ENCODE measurements at places on chromosomes 1 and 21.
A peak's percentile ranks its signal among the peaks of the same experiment; 100 is the strongest.

DNA sequence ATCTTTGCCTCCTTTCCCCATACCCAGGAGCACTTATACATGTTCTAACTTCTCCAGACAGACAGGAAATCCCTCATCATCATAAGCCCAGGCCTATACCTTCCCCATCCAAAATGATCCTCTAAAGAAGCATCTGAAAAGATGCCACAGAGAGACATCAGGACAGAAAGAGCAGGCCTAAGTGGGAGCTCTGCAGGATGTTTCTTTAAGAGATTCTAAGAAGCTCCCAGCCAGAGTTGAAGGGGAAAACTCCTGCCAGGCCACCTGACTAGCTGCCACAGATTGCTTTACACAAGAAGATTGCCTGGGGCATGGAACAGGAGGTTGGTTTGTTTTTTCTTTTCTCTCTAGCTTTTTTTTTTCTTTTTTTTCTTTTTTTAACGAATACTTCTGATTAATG lies 275.8 kb downstream of the VAV3 start:
- H3K4me3 ChIP-seq, result no peak overlapping the region
- H3K27ac ChIP-seq, result no peak overlapping the region
- no peaks in the 10 kb centered on the region for H3K36me3 ChIP-seq
- H3K4me1 ChIP-seq, result no peaks in the 10 kb centered on the region
- no peaks in the 10 kb centered on the region for H3K27me3 ChIP-seq

DNA sequence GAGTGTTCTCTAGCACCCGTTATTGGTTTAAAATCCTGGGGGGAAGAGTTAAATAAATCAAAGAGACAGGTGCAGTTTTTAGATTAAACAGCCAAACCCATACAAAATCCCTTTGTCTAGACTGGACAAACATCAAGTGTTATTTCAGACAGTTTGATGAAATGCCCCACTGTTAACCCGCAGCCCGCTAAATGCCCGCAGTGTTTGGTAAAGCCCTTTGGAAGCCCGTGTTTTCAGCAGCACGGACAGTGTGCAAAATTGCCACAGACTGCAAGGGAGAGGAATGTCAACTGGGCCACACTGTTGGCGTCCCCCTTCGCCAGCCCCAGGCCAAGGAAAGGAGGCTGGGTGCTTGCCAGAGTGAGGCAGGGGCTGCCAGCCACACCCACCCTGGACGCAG lies 26.6 kb downstream of the AJAP1 start:
- H3K36me3 ChIP-seq, result no peaks in the 10 kb centered on the region
- peaks cover 4% of the 10 kb centered on the region for H3K27me3 ChIP-seq
- no peaks in the 10 kb centered on the region for H3K4me1 ChIP-seq
- DNase-seq, result no peak

GRCh38 chr1:56816909-56817308 lies 2.3 kb downstream of the FYB2 start:
- peak overlapping the region; percentile 18 for H3K4me3 ChIP-seq
- H3K36me3 ChIP-seq, result no peaks in the 10 kb centered on the region
- no peak overlapping the region for H3K27ac ChIP-seq
- DNase-seq, result no peak
- H3K27me3 ChIP-seq, result no peaks in the 10 kb centered on the region

- H3K36me3 ChIP-seq, result no peaks in the 10 kb centered on the region
- no peaks in the 10 kb centered on the region for H3K4me1 ChIP-seq
- no peak for DNase-seq
- no peaks in the 10 kb centered on the region for H3K27me3 ChIP-seq
- H3K27ac ChIP-seq, result no peak overlapping the region
Observed at GRCh38 chr1:1451696-1452364, 2.3 kb downstream of the ATAD3C start.

DNA sequence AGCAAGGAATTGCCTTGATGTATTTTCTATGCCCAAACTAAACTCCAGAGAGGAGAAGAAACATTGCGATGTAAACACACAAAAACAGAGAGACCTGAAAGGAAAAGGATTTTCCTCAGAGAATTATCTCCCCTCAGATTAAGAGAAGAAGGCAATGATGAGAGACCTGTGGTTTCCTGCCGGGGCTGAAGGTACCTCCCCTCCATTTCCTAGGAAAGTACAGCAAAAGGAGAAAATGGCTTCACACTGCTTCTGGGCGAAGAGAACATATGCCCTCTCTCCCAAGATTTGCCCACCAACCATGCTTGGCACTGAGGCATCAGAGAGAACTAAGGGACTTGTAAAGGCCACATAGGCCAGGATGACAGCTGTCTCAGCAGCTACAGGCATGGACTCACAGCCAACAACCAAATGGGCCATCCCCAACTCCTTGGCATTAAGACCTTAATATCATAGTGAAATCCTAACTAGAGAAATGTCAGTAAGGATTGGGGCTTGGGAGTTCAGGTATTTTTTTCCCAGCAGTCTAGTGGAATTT lies 523.0 kb downstream of the PTPRC start:
- no peak overlapping the region for H3K4me3 ChIP-seq
- H3K27ac ChIP-seq, result no peak overlapping the region
- DNase-seq, result no peak
- H3K4me1 ChIP-seq, result no peaks in the 10 kb centered on the region

- no peak for DNase-seq
- H3K4me1 ChIP-seq, result peaks cover 44% of the 10 kb centered on the region
- H3K27me3 ChIP-seq, result no peaks in the 10 kb centered on the region
Observed at GRCh38 chr1:179867493-179868330, 9.9 kb downstream of the TOR1AIP2 start.

Measured in heart right ventricle (tissue), 16 donors.